ENCODE measurements at places on chromosomes 2 and 18.

DNA sequence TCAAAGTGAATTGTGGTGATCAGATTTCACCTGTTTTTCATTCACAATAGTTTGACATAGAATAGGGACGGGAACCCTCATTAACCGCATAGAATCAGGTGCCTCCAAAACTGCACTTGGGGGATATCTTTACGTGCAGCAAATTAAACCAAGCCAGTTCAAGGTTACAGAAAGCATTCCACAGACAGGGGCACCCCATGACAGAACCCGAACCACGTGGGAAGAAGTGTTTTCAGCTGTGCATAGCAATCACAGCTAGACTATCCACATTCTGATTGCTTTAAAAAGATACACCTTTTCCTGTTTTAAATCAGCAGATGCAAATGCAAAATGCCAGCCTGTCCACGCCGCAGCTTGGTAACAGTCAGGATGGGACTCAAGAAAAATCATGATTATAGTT is 205.8 kb downstream of the ANAPC1 start:
- DNase-seq = no peak

GRCh38 chr18:25166113-25166512 is 185.9 kb downstream of the ZNF521 start:
- DNase-seq = no peak

- no peak for DNase-seq
Measured at GRCh38 chr2:191415858-191416257, 170.7 kb downstream of the MYO1B start.

- DNase-seq = no peak
Measured at GRCh38 chr2:193315428-193316091, 1120.8 kb upstream of the TMEFF2 start.

DNA sequence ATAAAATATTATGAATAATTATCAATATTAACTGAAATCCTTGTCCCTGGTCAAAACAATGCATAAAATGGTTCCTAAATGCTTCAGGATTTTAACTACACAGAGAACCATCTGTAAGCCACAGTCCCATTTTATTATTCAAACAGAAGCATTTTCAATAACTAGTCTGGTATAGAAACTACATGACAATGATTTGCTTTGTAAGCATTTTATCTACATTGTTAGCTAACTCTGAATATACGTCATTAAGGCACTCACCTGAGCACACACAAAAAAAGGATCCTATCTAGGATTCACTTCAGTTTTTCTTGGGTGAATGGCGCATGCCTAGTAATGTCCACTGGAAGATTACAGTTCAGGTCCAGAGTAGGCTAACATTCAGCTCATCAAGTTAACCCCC is 22.8 kb downstream of the EPB41L3 start:
- no peak for DNase-seq

- no peak for DNase-seq
Measured at GRCh38 chr2:196183172-196183473, 11.7 kb upstream of the STK17B start.

DNA sequence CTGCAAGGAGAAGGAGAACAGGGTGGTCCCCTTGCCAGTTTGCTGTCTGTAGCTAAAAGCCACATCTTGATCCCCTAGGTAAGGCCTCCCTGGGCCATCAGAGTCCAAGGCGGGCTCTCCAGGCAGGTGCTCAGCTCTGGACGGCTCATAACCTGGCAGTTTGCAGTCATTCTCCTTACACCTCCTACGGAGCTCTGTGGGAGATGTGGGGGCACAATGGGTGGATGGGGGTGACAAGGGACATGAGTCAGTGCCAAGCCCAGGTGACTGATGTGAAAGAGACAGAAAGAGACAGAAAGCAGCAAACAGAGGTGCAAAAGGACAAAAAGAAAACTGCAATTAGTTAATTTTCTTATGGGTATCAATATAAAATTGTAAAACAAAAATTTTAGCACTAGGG is 120.6 kb upstream of the ZBTB14 start:
- no peak for DNase-seq

Measured in lower leg skin (tissue), 4 donors.